ENCODE measurements at places on chromosomes 6 and 20.

- no peak for DNase-seq
These were observed 942 bp downstream of the HLA-E start for GRCh38 chr6:30490026-30490876.

- DNase-seq, result no peak
These were observed 450.3 kb upstream of the MAN1A1 start for GRCh38 chr6:119799596-119800509.

DNA sequence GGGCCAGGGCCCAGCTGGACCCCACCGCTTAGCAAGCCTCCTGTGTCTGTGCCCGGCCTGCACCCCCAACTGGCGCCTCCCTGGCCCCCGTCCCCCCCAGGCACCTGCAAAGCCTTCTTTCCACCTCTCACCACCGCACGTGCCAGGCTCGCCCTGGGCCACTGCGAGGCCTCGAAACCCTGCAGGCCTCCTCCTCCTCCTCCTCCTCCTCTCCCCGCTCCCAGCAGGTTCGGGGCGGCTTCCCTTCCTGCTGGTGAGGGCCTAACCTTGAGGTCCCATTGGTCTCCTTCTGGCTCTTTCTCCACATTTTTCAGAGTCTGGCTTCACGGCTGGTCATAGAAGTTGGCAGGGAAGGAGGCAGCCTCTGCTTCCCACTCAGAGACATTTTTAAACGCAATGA lies 76.8 kb upstream of the GATA5 start:
- no peak for DNase-seq

DNA sequence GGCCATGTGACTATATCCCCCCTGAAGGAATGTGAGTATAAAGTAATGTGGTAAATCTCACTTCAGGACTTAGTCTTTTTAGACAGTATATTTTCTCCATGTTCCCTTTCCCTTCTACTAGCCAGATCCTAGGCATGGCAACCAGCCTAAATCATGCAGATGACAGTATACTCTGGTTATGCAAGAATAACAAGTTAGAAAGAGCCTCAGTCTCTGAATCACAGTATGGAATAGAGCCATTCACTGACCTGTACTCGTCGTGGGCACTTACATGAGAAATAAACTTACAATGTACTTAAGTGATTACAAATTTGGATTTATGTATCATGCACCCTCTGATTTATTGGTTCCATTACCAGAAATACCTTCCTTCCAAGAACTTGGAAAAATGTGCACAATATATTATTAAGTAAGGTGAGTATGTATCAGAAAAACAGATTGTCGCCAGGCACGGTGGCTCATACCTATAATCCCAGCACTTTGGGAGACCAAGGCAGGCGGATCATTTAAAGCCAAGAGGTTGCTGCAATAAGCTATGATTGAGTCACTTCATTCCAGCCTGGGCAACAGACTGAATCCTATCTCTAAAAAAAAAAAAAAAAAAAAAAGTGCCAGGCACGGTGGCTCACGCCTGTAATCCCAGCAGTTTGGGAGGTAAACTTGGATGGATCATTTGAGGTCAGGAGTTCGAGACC lies 25.1 kb upstream of the FAM8A1 start:
- DNase-seq, result peak; percentile 25

GRCh38 chr6:37575221-37575620 lies 75.5 kb upstream of the CCDC167 start:
- no peak for DNase-seq

- DNase-seq, result no peak
These were observed 93.0 kb downstream of the ANKRD6 start for GRCh38 chr6:89525786-89526562.

GRCh38 chr6:95614094-95614493 lies 36.8 kb downstream of the MANEA start:
- DNase-seq, result no peak

DNA sequence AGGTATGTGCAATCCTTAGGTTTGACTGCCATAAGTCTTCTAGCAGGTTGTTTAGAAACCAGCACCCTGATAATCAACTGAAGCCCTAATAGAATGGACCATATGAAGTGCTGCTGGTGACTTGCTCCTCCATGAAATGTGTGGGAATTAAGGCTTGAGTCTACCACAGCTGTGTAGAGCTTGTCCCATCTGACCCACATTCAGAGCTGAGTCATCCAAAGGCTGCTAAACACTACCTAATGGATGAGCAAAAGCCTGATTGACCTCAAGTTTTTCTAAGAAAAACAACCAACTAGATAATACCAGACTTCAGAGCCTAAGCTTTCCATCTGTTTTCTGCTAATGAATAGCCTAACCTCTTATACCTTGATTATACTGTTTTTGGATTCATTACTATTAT lies 120.3 kb upstream of the MOCS1 start:
- no peak for DNase-seq

- no peak for DNase-seq
These were observed 470 bp upstream of the FAM83C start for GRCh38 chr20:35292504-35293285.

- DNase-seq, result no peak
These were observed 88.8 kb downstream of the PRSS35 start for GRCh38 chr6:83601119-83601518.

DNA sequence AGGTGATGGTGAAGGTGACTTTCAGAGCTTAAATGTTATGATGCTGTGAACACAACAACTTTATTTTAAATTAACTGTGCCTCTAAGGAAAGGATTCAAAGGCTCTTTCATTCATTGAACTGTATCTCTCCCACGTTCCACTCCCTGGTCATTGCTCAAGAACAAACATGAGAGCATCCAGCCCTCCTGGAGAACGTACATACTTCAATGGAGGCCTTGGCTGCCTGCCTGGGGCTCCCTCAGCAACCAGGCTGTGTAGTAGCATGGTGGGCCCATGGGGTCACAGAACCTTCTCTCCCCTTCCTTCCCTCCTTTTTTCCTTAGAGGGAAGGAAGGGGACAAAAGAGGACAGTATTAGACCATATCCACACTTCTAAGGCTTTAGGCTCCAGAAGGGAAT lies 234.3 kb downstream of the CDC5L start:
- no peak for DNase-seq

GRCh38 chr6:53375847-53376246 lies 27.1 kb upstream of the ELOVL5 start:
- no peak for DNase-seq

All from fibroblast of skin of left biceps (primary cell).